ENCODE measurements at places on chromosomes 6 and 20. TPM values are rescaled to one million over a fixed set of nuclear protein-coding genes. Genes with fewer than 3 reads are reported as not detected.

The GJA10 gene
- total RNA-seq: not detected

The PGC gene
- not detected for total RNA-seq

The ADGRB3 gene
- 1.1 TPM for total RNA-seq

The PPP1R3G gene
- total RNA-seq: 1.2 TPM

DNA sequence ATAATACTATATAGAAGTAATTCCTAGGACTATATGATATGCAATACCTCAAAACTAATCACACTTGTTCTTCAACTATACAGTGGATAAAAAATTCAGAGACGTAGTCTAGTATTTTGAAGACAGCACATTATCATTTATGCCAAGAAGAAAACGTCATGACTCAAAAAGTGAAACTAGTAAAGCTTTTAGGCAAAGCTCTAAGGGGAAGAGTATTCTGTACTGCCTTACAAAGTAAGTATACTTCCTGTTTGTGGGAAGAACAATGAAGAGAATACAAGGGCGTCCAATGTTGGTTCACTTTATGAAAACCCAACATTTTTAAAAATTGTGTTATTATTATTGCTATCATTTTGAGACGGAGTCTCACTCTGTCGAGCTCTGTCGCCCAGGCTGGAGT is 27.9 kb downstream of the LOC128125822 start:
- no peak for DNase-seq

- DNase-seq: no peak
Observed at GRCh38 chr6:145209272-145209671, 526.0 kb downstream of the EPM2A start.

GRCh38 chr20:23456873-23457272 is 4.2 kb upstream of the CST11 start:
- no peak for DNase-seq

DNA sequence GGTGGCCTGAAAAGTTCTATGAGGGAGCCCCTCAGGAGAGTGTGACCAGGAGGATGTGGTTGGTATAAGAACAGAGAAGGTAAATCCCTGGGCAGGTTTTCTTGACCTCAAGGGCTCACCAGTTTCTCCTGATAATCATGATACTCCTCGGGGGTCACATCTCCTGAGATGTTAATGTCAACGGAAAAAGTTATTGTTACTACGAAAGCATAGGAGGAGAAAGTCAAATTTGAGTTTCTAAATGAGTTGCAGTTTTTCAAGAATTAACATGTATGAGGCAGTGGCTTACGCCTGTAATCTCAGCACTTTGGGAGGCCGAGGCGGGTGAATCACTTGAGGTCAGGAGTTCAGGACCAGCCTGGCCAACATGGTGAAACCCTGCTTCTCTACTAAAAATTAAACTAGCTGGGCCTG is 23.4 kb downstream of the MGME1 start:
- no peak for DNase-seq
